ENCODE measurements at places on chromosomes 12 and 14. TPM values are rescaled to one million over a fixed set of nuclear protein-coding genes. Genes with fewer than 3 reads are reported as not detected.
A peak's percentile ranks its signal among the peaks of the same experiment; 100 is the strongest.

DNA sequence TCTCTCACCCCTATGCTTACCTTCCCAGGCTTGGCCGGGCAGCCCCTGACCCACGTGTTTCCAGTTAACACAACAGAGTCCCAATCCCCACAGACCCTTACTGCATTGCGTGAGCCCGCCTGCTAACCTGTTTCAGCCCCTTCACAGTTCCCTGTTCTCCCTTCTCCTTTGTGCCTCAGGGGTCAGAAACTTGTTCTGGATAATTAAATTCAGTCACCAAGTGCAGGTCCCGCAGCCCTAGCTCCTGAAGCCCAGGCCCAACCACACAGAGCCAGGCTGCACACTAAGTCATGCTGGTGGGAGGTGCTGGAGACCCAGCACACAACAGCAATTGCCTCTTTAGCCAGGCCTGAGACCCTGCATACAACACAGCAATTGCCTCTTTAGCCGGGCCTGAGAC is 9.6 kb downstream of the ISM2 start:
- DNase-seq = no peak

DNA sequence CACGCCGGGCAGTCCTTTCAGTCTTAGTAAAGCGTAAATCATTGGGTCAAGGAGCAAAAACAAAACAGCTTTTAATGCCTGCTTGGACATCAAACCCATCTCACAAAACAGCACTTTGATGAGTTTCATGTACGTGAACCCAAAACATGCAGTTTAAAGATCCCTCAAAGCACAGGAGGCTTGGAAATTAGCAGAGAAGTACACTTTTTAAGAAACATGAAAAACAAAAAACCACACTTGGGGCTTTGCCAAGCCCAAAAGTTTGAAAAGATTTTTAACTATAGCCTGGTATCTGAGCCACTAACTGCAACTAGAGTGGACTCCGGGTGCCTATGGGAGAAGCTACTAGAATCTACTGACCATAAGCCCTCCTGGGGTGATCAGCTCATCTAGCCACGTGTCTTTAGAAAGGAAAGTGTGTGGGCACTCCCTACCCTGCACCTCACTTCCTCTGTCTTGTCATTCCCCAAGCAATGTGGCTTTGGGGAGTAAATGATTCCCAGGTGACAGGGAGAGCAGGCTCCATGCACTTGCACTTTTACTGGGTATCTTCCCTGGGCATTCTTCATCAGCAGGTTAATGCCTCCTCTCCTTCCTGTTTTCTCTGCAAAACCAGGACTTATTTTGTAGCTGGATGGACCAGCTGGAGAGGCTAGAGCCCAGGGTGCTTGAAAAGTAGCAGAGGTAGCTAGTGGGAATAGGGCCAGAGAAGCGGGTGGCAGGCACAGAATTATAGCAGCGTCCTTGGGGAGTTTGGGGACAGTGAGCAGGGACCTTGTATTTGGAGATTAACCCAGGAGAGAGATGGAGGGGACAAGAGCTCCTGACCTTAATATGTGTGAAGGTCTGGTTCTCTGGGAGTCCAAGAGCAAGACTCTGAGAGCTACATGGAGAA is 339.3 kb downstream of the BCL11B start:
- no peak for DNase-seq

DNA sequence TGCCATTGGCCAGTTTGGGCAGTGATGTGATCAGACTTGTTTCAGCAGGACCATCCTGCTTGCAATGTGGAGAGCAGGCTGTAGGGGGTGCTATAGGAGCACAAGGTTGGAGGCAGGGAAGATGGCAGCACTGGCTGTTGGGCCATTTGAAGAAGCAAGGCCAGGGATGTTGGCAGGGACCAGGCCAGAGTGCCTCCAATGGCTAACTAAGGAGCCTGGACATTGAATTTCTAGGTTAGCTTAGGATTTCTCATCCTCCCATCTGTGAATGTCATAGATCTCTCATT is 23.5 kb downstream of the FGF23 start:
- peak; percentile 42 for DNase-seq

Gene LRP1-AS
- total RNA-seq = not detected

GRCh38 chr14:44396226-44396625 is 110.9 kb downstream of the FSCB start:
- no peak for DNase-seq

DNA sequence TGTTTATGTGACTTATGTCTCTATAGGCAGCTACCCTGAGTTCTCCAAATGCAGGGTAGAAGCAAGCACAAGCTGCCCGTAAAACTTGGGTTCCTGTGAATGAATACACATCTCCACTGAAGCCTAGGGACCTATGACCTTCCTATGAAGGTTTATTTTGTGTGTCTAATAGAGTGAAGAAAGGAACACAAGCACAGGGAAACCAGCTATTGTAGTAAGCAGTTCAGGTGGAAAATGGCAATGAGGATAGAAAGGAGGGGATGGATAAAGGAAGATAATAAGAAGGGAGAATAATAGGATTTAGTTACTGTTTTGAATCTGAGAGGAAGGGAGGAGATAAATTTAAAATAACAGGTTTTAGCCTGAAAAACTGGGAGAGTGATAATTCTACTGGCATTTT is 2.4 kb downstream of the PFKM start:
- no peak for DNase-seq

DNA sequence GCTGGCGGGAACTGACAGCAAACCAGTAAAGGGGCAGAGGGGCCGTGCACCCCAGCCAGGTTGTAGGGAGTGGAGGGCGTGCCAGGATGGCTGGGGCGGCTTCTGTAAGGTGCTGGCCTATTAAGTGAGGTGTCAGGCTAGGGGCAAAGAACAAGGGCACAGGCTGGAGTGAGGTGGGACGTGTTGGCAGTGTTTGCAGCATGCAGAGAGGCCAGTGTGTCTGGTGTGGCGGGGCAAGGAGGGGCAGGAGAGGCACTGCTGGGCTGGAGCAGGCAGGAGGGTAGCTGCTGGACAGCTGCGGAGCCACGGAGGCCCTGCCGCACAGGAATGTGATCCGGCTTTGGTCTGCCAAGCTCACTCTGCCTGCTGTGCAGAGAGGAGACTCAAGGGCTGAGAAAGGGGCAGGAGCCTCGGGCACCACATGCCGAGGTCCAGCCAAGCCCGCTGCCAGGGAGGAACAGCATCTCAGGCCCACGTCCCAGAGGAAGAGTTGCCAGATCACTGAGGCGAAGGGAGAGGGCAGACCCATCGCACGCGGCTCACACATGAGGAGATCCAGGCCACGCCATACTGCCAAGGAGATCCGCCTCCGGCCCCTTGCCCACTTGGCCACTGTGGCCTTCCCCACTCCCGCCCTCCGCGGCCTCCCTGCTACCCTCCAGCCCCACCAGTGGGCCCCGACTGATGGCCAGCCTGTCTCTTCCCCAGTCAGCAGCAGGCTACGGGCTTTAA is 46.8 kb downstream of the AMN start:
- DNase-seq = no peak

Gene DENR
- 55.3 TPM for total RNA-seq

DNA sequence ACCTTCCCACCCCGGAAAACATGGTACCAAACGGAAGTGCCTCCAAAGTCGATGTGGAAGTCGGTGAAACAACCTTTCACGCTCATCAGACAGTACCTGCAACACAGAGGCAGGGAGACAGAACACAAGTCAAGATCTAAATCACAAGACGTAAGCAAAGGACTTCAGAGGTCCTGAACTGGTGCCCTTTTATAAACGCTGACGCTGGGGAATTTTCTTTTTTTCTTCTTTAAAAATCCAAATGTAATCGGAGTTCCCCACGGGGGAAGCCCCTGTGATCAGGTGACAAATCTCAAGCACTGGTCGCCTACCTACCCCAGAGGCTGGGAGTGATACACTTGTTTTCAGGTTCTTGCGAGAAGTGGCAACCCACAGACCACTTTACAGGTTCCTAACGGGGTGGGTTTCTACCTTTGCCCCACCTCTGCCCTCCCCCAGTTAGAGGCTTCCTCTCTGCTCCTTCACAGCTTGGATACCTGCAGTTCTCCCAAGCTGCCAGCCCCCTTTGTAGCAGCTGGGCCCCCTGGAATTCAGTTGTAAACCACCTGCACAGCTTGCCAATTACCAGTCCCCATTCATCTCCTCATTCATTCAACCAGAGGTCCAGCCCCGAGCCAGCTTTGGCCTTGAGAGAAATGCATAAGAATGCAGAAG is 46.2 kb downstream of the KDM2B start:
- DNase-seq = no peak

GRCh38 chr12:121970581-121971300 is 50.9 kb upstream of the BCL7A start:
- no peak for DNase-seq

Gene SERPINA9
- total RNA-seq = not detected
